C1 segment of cervical spinal cord (tissue), 14 donors: ENCODE measurements at places on chromosomes 13 and 19.
A peak's percentile ranks its signal among the peaks of the same experiment; 100 is the strongest.

- DNase-seq = no peak
Observed at GRCh38 chr13:71828117-71828516, 38.9 kb downstream of the DACH1 start.

- peak; percentile 42 for DNase-seq
Observed at GRCh38 chr19:40542202-40542859, 34.3 kb upstream of the SHKBP1 start.

GRCh38 chr19:10288662-10289166, 1.0 kb upstream of the ICAM5 start:
- no peak for DNase-seq

DNA sequence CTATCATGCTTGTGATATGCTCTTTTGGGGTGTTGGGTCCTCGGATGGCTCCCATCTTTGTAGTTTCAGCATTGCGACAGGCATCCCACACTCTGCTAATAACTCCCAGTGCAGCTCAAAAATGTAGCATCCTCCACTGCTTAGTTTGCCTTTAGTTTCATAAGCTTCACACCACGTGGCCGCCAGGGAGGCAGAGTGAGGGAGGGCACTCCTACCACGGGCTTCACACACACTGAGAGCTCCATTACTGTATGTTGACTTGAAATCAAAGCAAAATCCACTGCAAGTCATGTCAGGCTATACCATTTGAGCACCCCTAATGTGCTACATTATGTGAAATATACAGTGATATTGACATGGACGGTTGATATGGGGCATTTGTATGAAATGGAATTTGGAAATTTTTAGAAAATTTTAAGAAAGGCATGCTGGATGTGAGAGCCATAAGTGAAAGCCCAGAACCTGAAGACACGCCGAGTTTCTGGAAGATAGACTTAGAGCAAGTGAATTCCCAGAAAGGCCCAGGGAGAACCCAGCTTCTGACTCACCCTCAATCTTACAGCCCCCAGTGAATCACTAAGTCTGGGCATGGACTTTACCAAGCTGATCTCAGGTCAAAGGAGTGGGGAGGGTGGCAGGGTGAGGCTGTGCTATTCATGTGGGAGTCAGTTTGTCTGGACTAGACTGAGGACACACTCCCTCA, 94.1 kb downstream of the HSPH1 start:
- DNase-seq = no peak

- DNase-seq = no peak
Observed at GRCh38 chr19:15196360-15197005, 4.3 kb downstream of the NOTCH3 start.

GRCh38 chr19:52897138-52897935, at the start of gene ZNF320:
Gene ZNF320, minus strand, starts transcription at chr19:52897635. Its CDS starts 7,380 bp downstream, at chr19:52890255.
- DNase-seq = peak; percentile 43

GRCh38 chr13:81058211-81058915, 717.4 kb upstream of the SPRY2 start:
- DNase-seq = no peak

GRCh38 chr19:40642757-40643305, 41.7 kb downstream of the LTBP4 start:
- no peak for DNase-seq
